ENCODE measurements at places on chromosomes 2 and 18.
A peak's percentile ranks its signal among the peaks of the same experiment; 100 is the strongest.

DNA sequence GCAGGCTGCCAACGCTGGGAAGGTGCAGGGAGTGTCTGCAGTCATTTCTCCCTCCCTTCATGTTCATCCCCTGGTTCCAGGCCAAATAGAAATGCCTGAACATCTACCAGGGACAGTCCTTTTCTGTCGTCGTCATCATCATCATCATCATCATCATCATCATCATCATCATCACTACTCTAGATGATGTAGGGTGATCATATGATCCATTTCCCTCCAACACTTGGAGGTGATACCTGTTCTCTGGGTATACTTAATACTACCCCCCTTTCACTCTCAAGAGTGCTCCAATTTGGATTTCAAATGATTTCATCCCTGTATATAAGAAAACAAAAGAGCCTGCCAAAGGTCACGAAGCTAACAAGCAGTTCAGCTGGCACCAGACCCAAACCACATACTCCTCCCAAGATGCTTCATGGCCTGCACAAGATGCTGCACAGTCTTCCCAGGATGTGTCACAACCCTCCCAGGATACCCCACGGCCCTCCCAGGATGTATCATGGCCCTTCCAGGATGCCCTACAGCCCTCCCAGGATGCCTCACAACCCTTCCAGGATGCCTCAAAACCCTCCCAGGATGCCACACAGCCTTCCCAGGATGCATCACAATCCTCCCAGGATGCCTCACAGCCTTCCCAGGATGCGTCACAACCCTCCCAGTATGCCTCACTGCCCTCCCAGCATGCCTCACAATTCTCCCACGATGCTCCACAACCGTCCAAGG lies 257.9 kb downstream of the DYSF start:
- DNase-seq: no peak

DNA sequence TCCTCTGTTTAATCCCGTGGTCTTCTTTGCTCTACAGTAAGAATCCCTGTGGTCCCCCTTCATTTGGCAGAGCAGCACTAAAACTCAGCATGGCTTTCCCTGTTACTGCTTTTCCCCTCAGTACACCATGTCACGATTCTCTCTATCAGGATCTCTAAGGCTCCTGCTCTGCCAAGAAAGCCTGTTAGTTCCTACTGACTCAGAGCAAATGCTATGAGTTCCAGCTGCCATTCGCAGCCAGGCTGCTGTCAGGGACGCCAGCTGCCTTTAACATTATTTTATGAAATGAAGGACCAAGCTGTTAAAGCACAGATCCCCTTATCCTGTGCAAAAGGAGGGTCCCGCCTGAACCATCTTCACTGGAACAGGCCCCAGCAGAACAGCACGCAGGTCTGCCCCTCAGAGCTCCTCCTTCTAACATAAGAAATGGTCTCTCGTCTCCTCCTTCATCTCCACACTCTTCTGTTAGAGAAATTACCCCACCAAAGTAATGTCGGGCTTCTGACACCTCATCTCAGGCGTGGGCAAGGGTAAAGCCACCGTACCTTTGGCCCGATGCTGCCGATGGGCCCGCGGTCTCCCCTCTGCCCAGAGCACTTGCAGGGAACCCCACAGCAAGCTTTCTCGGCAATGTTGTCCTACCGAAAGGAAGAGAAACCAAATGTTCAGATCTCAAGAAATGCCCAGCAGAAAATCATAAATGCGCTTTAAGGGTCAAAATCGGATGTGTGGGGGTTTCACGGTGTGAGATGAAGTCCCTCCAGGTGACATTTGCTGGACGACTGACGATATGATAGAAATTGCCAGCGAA lies 52.6 kb downstream of the COL6A3 start:
- DNase-seq: no peak

GRCh38 chr2:236395067-236395466 lies 130.9 kb upstream of the ASB18 start:
- no peak for DNase-seq

- peak; percentile 61 for DNase-seq
Measured at GRCh38 chr2:43178602-43179542, 47.5 kb downstream of the ZFP36L2 start.

DNA sequence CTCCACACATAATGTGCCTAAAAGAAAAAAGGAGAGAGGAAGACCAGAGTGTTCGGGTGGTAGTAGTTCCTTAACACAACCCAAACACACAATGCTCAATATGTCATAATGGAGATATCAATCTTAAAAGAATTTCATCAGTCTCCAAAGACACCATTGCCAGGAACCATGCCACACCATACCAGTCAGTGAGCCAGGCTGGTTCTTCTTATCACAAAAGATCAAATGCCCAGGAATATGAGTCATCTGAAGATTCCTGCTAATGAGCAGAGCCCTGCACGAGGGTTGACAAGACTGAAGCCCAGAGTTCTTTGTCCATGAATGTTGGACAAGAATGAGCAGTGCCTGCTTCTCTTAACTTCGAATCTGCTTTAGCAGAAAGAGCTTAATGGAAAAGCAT lies 262.3 kb downstream of the ZNF516 start:
- no peak for DNase-seq

DNA sequence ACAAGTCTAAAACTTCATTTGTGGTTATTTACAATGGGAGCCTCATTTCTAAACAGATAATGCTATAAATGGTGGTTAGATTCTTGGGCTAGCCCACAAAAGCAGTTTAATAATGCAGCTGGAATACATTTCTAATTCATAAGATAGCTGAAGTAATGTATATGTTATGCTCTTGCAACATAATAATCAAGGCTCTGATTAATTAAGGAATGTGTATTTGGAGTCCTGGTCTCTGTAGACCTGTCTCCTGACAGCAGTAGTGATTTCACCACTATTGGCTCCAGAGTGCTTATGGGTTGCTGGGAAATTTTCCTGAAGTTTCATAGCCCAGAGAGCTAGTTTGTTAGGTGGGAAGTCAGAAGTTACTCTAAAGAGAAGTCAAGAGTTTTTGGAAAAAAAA lies 21.3 kb upstream of the CDC42EP3 start:
- DNase-seq: no peak

Data from CD4-positive, alpha-beta memory T cell (primary cell).